ENCODE measurements at places on chromosomes 11 and 22.

DNA sequence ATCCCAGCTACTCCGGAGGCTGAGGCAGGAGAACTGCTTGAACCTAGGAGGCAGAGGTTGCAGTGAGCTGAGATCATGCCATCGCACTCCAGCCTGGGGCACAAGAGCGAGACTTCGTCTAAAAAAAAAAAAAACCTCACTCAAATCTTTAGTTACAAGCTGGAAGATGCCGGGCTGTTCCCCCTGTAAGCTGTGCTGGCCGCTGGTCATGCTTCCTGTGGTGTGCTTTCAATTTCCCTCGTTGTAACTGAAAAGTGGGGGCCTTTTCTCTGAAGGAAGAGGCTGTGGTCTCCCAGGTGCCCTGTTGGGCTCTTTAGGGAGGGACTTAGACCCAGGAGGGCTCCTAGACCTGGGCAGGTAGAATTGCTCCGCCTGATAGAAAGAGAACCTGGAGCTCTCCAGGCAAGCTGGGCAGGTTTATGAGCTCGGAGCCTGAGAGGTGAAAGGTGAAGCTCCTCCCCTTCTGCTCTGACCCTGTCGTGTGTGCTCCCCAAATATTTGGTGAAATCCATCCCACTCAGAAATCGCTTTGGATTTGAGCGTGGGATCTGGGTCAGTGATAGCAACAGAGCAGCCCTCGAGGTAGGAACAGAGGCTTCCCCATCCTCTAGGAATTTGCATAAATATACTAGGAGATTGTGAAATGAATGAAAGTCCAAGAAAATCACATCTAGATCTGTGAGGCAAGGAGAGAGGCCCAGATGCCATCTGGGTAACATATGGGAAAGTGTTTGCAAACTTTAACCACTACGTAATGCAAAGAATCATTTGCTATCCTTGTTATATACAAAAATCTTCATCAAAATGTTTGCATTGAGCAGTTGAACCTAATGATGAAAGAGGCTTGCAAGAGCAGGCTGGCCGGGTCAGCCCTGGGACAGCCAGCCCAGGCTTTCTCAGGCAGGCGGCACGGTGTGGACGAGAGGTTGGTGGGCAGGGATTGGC, 154.3 kb downstream of the FBXO7 start:
- H3K27ac ChIP-seq: peak overlapping the region; percentile 74
- H3K4me1 ChIP-seq: peaks cover 49% of the 10 kb centered on the region
- no peaks in the 10 kb centered on the region for H3K27me3 ChIP-seq
- DNase-seq: no peak

GRCh38 chr11:43697679-43698078, 17.1 kb downstream of the HSD17B12 start:
- H3K4me3 ChIP-seq: no peak overlapping the region
- no peaks in the 10 kb centered on the region for H3K36me3 ChIP-seq
- no peaks in the 10 kb centered on the region for H3K4me1 ChIP-seq
- no peak overlapping the region for H3K27ac ChIP-seq
- no peak for DNase-seq

GRCh38 chr11:122145715-122146274, 29.8 kb upstream of the BLID start:
- H3K4me3 ChIP-seq: no peak overlapping the region
- no peak overlapping the region for H3K27ac ChIP-seq
- H3K4me1 ChIP-seq: no peaks in the 10 kb centered on the region

- peak overlapping the region; percentile 52 for H3K4me3 ChIP-seq
- H3K27me3 ChIP-seq: no peaks in the 10 kb centered on the region
- peak overlapping the region; percentile 64 for H3K27ac ChIP-seq
- H3K36me3 ChIP-seq: no peaks in the 10 kb centered on the region
- peaks cover 19% of the 10 kb centered on the region for H3K4me1 ChIP-seq
- no peak for DNase-seq
These were observed 20.1 kb downstream of the ADA2 start for GRCh38 chr22:17199003-17199731.

All from right atrium auricular region (tissue), 2 donors.